ENCODE measurements at places on chromosomes 4 and X.

DNA sequence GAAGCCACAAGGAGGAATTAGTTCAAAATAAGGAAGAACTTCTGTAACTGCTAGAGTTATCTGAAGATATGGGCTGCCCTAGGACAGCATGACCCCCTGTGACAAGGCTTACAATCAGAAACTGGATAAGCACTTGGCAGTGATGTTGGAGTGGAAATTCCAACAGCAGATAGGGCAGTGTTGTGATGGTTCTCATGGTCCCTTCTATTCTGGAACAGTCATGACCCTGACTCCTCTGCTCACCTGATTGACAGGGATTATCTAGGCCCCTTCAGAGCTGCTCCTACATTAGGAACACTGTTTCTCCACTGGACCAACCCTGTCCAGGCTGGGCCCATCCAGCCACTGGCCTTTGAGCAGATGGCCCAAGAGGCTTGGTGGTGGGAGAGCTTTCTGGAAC is 17.9 kb downstream of the NALF2 start:
- DNase-seq: no peak

DNA sequence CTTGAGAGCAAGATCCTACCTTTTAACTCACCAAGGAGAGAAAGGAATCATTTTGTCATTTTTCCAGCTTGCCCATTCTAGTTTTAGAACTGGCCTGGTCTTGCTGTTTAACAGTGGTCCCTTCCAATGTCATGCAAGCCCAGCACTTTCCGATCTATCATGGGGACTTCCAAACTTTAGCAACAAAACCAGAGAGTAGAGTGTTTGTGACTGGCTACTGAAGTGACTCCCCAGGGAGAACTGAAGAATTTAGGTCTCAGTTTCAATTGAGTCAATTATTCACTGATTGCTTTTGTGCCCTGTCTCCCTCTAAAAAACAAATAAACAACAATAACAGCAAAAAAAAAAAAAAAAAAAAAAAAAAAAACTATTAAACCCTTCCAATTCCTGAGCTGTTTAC is 108.3 kb downstream of the LHFPL1 start:
- DNase-seq: no peak

DNA sequence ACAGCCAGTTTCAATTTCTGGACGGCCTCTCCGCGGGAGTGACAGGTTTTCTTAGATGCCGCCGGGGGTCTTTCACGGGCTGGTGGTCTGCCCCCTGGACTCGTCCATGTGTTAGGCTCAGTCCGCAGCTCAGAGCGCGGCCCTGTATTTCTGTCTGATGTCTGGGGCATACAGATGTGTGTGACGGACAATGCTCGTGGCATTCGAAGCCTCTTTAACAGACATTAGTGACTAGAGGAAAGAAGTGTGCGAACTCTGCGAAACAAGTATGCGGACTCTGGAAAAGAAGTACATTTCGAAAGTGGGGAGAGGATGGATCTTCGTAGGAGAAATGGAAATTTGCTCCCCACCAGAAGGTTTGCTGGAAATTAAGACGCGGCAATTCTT is 793 bp upstream of the DCUN1D4 start:
- no peak for DNase-seq

DNA sequence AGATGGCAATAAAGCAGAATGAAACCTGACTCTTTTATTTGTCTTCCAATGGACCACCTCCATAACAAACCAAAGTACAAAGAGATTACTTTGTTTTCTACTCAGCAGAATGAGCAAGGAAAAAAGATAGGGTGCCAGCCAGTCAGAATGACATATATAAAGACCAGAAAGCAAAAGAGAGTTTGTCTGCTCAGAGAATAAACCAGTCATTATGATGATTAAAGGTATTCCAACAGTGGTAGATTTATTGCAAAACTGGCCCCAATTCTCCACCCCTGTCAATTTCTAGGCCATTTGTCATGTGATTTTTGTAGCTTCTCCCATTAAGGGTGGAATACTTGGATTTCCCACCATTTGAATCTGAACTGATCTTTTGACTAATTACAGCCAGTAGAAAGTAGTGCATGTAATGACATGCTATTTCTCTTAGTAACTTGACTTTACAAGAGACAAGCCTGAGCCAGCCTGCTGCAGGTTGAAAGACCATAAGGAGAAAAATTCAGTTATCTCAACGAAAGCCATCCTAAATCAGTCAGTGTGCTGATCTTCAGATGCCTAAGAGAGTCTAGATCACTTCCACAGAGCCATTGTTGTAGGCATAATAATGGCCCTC is 203.1 kb downstream of the EPHA5 start:
- peak; percentile 64 for DNase-seq

DNA sequence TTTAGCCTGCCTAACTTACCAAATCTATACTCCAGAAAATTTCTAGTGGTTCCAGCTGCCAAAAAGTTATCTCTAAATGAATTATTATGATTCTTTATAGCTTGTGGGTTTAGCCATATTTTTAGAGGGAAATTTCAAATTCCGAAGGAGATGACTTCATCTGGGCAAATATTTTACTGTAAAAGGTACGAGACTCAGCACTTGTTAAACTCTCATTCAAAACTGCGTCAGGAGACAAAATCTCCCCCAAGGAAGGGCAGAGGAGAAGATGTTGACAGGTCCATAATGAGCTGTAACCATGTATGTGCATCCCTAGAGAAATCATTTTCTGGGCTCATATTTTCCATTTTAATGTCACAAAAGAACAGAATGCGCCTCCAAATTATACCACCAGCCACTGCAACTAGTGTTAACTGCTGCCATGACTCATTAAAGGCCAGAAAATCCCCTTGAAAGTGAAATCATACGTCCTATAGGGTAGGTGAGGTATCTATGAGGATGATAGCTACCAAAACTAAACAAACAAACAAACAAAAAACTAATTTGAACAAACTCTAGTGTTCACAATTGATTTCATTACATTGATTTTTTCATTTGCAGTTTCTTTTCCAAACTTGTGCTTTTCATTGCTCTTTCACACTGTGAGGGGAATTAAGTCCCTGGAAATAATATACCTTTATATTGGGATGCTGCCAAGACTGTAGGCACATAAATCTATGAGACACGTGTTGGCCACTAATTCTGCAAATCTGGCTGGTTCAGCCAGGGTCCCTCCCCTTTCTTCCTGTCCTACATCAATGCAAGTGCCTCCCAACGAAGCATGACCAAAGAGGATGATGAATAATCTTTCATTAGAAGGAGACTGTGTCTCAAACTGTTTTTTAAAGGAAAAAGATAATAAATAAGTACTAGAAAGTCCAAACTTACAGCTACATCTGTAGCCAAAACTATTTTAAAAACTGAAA is 85.8 kb downstream of the ARHGAP6 start:
- no peak for DNase-seq

GRCh38 chr4:147910315-147910714 is 178.4 kb downstream of the ARHGAP10 start:
- DNase-seq: no peak

- DNase-seq: no peak
Observed at GRCh38 chrX:85573801-85574200, 194.3 kb upstream of the POF1B start.

DNA sequence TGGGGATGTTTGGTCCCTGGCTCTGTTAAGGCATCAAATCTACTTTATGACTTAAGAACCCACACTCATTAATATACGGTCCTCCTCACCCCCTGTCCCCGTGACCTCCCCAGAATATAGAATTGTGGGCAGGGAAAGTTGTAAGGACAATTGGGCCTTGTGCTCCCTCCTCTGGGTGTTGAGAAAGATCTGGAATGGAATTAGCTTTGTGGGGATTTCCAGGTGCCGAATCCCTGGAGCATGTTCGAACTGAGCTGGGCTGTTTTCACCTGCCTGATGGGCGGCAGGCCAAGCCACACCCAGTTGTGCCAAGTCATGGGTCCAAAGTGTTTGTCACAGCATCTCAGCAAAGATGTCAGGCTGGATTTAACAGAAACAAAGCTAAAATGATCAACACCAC is 349.3 kb upstream of the KLF3 start:
- peak; percentile 95 for DNase-seq

DNA sequence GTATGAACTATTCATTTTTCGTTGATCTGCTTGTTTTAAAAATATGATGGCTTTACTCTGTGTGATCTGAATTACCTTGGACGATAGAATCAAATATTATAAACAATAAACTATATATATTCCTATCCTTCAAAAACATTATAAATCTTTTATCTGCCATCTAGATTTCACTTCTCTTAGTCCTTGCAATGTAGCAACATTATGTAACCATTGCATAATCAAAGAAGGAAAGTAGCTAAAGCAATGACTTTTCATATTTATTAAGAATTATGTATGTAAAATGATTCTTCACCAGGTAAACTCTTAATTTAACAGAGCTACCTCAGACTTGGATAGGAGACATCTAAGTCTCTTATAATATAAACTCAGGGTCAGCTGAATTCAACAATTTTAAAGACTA is 210.5 kb downstream of the ADAMTS3 start:
- DNase-seq: no peak

- no peak for DNase-seq
Observed at GRCh38 chr4:88971536-88971935, 85.4 kb downstream of the FAM13A start.

- DNase-seq: no peak
Observed at GRCh38 chr4:125689805-125690204, 375.1 kb downstream of the FAT4 start.

GRCh38 chrX:141405486-141405852 is 163.2 kb upstream of the SPANXC start:
- peak; percentile 67 for DNase-seq

- DNase-seq: no peak
Observed at GRCh38 chr4:10196191-10196590, 79.6 kb upstream of the WDR1 start.

DNA sequence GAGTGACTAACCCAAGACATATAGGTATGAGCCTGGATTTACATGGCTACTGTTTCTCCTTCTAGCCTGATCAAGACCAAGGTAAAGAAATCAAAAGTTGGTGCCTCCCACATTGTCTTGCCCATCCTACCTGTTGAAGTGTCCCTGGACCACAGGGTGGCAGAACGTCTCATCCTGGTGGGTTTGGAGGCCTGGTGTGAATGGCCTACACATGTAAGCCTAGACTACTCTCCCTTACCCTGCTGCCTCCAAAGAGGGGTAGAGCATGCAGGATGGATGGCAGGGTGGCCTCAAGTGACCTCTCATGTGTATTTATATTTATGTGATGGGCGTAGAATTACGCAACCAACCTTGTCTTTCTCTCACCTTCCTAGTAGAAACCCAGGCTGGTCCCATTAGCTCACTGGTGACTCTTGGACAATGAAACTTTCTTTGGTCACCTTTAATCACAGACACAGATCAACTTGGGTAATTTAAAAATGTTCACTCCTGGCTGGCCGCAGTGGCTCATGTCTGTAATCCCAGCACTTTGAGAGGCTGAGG is 73.3 kb upstream of the SOD3 start:
- DNase-seq: no peak

GRCh38 chr4:7773401-7774180 is 166.1 kb downstream of the AFAP1 start:
- no peak for DNase-seq

DNA sequence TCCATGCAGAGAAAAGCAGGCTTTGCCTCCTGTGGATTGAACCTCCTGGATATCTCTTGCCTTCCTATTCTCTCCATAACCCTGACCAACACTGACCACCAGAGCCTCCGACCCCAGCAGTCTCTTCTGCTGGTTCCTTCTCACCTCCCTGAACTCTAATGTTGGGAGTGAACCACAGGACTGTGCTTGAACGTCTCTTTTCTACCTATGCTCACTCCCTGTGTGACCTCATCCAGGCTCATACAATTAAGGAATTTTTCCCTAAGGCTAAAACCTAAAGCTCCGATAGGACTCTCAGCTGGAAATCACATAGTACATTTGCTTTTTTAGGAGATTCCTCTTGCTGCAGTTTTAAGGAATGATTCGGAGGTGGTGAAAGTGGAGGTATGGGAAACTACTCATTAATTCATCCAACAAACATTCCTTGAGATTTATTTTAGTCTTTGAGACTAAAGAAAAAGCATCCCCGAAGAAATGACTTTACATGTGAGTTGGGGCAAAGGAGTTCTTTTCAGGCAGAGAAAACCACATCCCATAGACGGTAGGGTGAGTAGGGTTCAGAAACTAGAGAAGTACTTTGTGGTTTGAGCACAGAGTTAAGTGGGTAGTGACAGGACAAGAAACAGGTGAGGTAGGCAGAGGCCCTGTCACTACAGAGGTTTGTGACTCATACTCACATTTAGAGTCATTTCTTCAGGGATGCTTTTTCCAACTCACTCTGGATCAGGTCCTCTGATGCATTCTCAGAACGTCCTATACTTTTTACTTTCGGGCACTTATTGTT is 30.8 kb downstream of the NDNF start:
- DNase-seq: peak; percentile 37

DNA sequence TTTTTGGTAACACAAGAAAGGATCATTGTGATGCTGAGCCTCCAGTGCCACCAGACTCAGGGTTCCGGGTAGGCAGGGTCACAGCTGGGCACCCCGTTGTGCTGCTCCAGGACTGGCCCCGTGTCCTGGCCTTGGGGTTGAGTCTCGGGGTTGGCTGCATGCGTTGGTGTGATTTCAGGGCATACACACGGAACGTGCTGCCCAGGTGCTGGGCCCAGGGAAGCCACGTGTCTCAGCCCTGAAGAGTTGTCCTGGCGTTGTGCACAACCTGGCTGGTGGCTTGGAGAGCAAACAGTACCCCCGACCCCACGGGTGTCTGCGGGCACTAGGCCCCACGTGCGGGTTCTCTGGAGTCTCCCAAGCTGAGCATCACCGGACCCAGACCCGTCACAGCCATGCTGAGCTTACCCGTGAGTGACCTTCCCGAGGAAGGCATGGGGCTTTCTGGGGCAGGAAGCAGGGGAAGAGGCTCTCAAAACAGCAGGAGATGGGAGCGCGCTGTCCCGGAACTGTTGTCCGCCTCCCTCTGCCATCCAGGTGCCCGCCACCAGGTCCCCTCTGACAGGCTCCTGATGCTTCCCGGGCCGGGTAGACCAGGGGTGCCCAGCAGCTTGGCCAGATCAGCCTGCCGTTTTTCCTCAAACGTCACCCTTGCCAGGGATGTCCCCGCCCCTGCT is 66.1 kb upstream of the ENPP6 start:
- DNase-seq: no peak

DNA sequence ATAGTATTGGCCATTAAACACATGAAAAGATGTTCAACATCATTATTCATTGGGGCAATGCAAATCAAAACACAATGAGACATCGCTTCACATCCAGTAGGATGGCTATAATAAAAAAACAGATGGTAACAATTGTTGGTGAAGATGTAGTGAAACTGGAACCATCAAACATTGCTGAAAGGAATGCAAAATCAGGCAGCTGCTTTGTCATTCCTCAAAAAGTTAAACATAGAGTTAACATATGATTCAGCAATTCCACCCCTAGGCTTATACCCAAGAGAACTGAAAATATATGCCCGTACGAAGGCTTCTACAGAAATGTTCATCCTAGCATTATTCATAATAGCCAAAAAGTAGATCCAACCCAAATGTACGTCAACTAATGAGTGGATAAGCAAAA is 144.0 kb upstream of the NAP1L5 start:
- no peak for DNase-seq

DNA sequence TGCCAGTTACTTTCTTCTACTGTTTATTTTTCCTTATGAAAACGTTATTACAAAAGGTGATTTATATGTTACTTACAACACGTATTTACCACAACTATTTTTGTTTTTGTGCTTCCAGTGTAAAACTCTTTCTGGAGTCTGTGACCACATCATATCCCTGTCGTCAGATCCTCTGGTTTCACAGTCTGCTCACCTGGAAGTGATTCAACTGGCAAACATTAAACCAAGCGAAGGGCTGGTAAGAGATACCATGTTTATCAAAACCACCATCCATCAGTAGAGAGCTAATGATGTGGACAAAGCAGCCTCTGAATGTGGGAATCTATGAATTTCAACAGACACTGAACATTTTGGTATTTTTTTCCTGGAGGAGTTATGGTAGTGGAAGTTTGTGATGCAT is 116.1 kb downstream of the CNKSR2 start:
- DNase-seq: peak; percentile 23

- no peak for DNase-seq
Observed at GRCh38 chr4:151865744-151866591, 105.2 kb upstream of the GATB start.
